ENCODE measurements at places on chromosomes 12 and 14. TPM values are rescaled to one million over a fixed set of nuclear protein-coding genes. Genes with fewer than 3 reads are reported as not detected.

TDRD9 gene
- total RNA-seq, result 11.0 TPM

KRT78 gene
- 2.6 TPM for total RNA-seq

FOXN4 gene
- 3.4 TPM for total RNA-seq

TAS2R20 gene
- total RNA-seq, result 20.5 TPM
